MM.1S (cell line): ENCODE measurements at places on chromosomes 6 and 20.

- peak; percentile 66 for DNase-seq
Measured at GRCh38 chr6:111087871-111088667, 766 bp downstream of the SLC16A10 start.

- no peak for DNase-seq
Measured at GRCh38 chr20:2285613-2286012, 10.2 kb upstream of the TGM3 start.

- DNase-seq: peak; percentile 82
Measured at GRCh38 chr6:35449287-35449881, 2.8 kb upstream of the FANCE start.

- DNase-seq: no peak
Measured at GRCh38 chr20:32203356-32204204, 4.0 kb downstream of the PLAGL2 start.

- no peak for DNase-seq
Measured at GRCh38 chr6:167711211-167711610, 115.5 kb upstream of the AFDN start.

GRCh38 chr6:130694606-130695005 is 132.6 kb upstream of the SMLR1 start:
- no peak for DNase-seq

DNA sequence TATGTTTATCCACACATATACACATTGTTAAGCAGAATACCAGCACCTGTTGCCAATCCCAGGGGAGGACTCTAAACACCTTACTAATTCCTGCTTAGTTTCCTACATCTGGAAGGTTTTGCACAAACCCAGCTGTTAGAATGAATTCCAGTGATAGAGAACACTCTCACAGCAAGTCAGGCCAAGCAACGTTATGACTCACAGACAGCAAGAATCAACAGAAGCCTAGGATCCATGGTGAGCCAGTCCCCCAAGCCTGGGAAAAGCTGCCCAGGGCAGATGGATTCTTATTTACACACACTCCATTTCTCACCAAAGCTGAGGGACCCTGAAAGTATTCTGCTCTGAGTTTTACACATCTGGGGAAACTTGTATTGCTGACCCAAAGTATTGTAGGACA is 291.7 kb downstream of the SLC35F1 start:
- DNase-seq: no peak

DNA sequence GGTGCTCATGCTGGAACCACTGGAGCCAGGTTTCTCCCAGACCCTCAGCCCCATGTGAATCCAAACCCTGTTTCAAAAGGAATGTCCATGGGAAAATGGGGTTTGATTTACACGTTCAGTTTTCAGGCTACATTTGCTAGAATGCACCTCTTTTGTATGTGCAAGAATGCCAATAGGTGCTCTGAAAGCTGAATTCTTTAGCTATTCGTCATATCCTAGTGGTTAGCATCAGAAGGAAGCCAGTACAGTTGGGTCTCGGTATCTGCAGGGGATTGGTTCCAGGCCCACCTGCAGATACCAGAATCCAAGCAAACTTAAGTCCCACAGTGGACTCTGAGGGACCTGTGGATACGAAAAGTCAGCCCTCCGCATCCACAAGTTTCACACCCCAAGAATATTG is 93.4 kb downstream of the UST start:
- no peak for DNase-seq

- DNase-seq: no peak
Measured at GRCh38 chr20:45206725-45207124, at the start of gene SEMG1. Gene SEMG1 (plus strand): TSS chr20:45207033. CDS start chr20:45207054, 21 bp downstream.

DNA sequence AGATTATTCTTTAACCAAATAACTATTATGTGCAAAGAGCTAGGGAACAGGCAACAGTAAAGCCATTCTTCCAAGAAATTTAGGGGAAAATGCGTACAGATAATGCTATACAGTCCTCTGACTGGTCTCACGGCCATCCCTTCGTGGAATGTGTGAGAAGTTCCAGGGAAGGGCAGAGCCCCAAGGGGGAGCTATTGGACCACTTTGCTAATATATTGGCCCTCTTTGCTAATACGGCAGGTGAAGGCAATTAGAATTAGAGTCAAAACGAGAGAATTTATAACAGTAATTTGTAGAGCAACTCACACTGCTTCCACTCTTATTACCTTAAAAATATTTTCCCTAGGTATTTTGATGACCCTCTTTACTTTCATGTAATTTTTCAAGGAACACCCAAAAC is 140.4 kb downstream of the IMPG1 start:
- no peak for DNase-seq

DNA sequence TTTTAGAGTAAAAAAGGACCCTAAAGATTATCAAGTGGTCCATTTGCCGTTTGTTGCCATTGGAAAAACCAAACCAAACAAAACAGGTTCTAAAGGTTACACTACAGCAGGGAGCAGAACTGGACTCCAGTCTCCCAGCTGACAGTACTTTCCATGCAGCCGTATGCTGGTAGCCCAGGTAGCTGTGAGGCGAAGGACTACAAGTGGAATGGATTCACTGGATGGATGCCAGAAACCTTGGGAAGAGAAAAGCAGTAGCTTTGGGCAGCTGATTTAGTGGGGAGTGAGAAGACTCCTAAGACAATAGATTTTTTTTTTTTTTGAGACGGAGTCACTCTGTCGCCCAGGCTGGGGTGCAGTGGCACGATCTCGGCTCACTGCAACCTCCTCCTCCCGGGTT is 88.3 kb downstream of the SASH1 start:
- DNase-seq: no peak

DNA sequence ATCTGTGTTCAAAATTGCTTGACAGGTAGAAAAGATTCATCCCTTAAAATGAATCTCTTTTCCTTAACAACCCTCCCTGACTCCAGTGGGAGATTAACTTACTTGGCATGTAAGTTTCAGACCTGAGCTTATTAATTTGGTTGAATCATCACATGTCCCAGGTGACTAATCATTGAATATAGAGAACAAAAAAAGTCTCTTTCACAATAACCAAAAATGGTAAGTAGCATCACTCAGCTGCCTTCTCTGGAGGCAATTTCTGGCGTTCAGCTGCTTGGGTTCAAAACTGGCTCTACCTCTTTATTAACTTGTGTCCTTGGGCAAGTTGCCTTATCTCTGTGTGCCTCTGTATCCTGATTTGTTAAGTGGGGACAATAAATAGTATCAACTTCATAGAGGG is 2.9 kb downstream of the C6orf141 start:
- DNase-seq: no peak

- no peak for DNase-seq
Measured at GRCh38 chr6:113330636-113330946, 526.6 kb upstream of the MARCKS start.

GRCh38 chr6:20918868-20919267 is 384.6 kb downstream of the CDKAL1 start:
- DNase-seq: no peak

GRCh38 chr20:13029687-13030375 is 21.1 kb downstream of the SPTLC3 start:
- DNase-seq: no peak

GRCh38 chr20:45294659-45295058 is 12.0 kb upstream of the RBPJL start:
- no peak for DNase-seq

GRCh38 chr20:49045440-49046086 is 549 bp upstream of the CSE1L start:
- DNase-seq: no peak

GRCh38 chr6:164105705-164106104 is 691.2 kb downstream of the QKI start:
- no peak for DNase-seq

DNA sequence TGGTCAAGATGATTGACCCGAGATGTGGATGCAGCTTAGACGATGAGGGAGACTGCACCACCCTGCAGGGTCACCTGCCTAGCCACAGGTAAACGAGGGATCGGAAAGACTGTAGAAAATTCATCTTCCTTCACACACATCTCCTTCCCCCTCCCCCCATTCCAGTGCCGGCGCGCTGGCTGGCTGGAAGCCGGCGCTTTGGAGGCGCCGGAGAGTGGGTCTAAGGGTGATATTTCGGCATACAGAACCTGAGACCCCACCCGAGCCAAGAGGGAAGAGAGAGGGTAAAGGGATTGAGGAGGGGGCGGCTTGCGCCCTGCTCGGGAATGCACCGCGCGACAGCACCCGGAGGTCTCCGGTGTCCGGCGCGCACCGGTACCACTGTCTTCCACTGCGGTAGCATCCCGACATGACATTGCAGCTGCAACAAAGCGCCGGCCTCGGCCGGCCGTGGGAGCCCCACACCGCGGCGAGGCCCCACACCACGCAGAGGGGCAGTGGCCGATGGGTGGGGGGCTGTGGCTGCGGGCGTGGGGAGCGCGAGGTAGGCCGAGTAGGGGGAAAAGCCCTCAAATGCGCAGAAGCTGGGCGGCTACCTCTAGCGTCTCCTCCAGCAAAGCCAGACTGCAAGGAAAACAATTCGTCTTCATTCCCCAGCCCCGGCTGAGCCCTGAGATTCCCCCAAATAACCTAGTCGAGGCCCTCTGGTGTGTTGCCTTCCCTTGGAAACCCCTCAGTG is 984 bp downstream of the TNFRSF21 start:
- DNase-seq: no peak

DNA sequence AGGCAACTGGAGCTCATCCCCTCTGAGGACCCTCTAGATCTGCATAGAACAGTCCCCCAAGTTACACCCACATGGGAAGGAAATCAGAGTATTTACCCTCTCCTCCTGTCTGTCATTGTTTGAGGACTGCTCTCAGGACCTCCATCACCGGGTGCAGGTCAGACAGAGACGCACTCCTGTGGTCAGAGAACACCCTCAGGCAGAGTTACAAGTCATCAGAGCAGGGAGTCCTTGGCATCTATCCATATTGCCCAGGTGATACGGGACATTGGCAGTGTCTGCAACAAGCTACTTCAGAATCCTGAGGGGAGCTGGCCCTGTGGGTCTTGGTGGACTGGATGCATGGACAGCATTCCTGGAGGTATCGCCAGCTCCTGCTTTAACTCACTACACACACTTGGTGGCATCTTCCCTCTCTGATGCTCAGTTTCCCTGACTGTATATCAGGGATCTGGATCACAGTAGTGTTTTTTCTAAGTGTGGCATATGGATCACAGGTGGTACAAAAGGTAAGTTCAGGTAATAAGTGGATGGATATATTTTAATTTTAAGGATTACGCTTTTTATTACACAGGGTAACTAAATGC is 15.1 kb upstream of the ISM1 start:
- no peak for DNase-seq

- DNase-seq: no peak
Measured at GRCh38 chr6:70198785-70199184, 104.1 kb downstream of the COL9A1 start.

GRCh38 chr6:128743974-128744765 is 138.8 kb upstream of the LAMA2 start:
- DNase-seq: no peak

DNA sequence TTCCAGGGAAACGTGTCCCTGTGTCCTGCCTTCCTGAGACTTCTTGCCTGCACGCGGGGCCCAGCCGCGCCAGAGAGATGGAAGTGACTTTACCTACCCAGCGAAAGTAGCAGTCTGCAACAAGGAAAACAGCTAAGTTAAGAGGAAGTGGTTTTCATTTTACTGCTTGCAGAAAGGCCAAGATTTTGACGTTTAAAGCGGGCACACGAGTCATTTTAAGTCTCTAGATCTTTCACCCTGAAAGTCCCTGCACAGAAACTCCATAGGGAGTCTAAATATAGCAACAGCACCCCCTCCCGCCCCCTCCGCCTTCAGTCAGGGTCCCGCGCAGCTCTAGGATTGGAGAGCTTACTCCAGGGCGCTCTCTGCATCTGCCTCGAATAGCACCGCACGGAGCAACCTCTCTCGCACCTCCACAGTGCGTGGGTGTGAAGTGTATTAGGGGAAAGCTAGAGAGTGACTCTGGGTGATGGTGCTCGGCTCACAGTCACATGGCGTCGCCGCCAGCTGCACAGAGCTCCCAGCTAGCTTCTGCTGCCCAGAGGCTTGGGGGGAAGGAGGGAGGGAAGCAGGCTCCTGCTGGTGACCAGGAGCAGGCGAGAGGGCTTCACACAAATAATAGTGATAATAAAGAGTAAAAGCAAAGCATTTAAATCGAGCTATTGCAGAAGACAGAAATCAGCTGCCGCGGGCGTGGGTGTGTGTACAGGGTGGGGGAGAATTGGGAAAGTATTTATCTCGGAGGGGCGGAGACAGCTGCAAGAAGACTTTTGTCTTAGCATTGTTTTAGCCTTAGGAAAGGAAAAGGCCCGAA is 1.8 kb upstream of the KCNQ5 start:
- DNase-seq: peak; percentile 48

DNA sequence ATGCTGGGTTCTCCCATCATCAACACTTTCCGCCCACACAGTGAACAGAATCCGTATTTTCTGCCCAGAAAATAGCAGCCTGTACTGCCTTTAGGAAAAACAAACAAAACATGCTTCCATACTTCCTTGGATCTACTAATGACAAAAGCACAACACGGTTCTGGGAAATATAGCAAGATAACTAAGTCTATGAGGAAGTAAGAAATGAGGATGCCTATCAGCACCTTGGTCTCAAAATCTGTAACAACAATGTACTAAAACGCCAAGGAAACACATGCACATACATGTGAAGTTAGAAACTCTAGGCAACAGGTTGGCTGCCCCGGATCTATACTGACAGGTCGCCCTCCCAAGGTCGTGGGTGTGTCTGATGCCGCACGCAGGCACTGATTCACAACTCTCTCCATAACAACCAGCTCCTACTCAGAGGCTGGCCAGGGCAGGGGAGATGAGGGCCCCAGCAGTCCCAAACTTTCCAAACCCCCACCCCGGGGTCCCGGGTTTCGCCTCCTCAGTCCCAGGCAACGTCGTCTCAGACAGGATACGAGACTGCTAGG is 710 bp downstream of the BTBD9 start:
- DNase-seq: peak; percentile 18

GRCh38 chr6:251920-252319 is 40.4 kb upstream of the DUSP22 start:
- peak; percentile 24 for DNase-seq
